KBM-7 (cell line): ENCODE measurements at places on chromosomes 2 and 18.
A peak's percentile ranks its signal among the peaks of the same experiment; 100 is the strongest.

DNA sequence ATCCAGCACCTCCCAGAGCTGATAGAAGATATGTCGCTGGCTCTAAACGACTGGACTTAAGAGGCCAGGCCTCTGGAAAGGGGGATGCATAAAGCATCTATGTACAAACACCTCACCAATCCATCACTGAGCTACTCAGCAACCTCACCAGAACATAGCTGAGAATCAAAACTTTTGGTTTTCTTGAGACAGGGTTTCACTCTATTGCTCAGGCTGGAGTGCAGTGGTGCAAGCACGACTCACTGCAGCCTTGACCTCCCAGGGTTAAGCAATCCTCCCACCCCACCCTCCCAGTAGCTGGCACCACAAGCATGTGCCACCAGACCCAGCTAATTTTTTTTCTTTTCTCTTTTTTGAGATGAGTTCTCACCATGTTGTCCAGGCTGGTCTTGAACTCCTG, 62.9 kb upstream of the MSH6 start:
- DNase-seq = no peak

DNA sequence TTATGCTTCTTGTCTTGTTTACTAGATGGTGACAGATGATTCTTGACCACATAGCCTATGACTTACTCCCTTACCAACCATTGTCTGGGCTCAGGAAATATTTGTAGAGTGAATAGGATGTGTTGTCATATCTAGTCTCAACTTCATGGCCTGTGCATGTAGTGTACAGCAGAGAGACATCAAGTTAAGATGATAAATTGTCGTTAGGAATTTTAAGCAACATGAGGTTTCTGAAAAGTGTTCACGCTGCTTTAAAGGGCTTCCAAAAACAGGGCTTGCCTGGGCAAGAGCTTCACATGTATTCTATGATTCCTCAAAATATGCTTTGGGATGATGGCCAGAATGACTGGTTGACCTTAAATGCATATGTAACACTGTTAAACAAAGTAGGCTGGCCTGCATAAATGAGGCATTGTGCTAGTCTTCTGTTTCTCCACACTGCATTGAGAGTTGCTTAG, 424.0 kb downstream of the RND3 start:
- DNase-seq = no peak

GRCh38 chr18:47777626-47778025, 152.8 kb downstream of the SMAD2 start:
- DNase-seq = peak; percentile 60

- no peak for DNase-seq
Observed at GRCh38 chr2:67046591-67046990, 350.5 kb upstream of the ETAA1 start.

DNA sequence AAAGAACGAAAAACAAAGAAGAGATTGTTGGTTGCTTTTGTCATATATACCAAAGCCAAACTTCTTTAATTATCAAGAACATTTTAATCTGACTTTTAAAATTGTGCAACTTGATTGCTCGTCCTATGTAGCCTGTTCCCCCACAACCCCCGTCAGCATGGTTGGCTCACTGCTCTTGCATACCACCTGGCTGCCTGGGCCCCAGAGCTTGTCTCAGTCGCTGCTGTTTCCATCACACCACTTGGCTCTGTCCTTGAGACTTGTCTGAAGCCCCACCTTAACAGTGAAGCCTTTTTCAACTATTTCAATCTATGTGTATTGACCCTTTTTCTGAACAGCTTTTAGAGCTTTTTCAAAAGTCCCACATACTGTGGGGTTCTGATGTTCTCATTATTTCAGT, 270.8 kb downstream of the ZNF407 start:
- no peak for DNase-seq

- no peak for DNase-seq
Observed at GRCh38 chr2:3596901-3597417, 2.0 kb downstream of the COLEC11 start.

DNA sequence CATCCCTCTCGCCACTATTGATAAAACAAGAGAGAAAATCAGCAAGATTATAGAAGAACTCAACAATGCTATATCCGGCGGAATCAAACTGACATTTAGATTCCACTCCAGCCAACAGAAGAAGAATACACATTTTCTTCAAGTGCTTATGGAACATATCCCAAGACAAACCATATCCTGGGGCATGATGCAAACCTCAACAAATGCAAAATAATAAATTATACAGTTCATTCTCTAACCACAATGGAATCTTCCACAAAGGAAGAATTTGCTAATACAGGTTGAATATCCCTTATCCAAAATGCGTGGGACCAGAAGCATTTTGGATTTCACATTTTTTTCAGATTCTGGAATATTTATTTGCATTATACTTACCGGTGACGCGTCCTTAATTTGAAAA, 51.4 kb upstream of the YPEL5 start:
- DNase-seq = no peak

DNA sequence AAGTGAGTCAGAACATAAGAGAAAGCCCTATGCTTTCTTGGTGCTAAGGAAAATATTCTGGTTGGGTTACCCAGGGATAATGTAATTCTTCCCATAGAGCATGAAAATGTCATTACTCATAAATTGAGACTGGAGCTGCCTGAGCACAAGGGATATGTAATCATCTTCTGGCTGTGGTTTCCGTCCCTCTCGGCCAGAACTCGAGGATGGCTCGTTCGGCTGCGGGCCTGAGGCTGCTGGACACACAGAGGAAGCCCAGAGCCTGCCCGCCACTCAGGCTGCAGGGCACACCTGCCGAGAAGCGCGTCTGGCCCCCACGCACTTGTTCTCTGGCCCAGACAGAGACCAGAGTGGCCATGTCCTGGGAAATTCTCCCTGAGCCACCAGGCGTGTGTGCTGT, 104.9 kb downstream of the ASAP2 start:
- DNase-seq = no peak

DNA sequence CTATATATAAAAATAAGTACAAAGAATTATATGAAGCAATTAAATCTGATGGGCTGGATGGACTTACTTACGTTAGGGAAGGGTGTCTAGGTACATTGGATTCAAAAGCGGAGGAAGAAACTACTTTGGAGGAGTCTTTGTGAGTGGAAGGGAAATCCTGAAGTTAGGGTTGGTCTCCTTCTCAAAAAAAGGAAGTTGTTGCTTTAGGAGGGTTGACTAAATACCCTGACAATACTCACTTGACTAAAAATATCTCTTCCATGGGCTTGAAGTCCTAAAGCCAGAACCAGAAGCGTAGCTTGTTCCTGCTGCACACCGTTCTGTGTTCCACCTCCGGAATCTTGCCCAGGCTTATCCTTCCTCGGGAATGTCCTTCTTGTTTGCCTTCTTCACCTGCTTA, 143.3 kb upstream of the ZEB2 start:
- peak; percentile 81 for DNase-seq
